ENCODE measurements at places on chromosomes 6 and 20. TPM values are rescaled to one million over a fixed set of nuclear protein-coding genes. Genes with fewer than 3 reads are reported as not detected.

DBNDD2 gene
- 2.6 TPM for total RNA-seq

NECAB3 gene
- 27.0 TPM for total RNA-seq

SEMG1 gene
- not detected for total RNA-seq

MACROD2 gene
- 0.96 TPM for total RNA-seq
